ENCODE measurements at places on chromosomes 5 and 9. TPM values are rescaled to one million over a fixed set of nuclear protein-coding genes. Genes with fewer than 3 reads are reported as not detected.

Gene ZSWIM6
- total RNA-seq = 7.6 TPM

Gene SLC46A2
- total RNA-seq = not detected

Gene ANKRD20A1
- total RNA-seq = not detected

Gene PDE6A
- not detected for total RNA-seq

GRCh38 chr5:38806775-38807258, 39.0 kb upstream of the OSMR start:
- peaks cover 17% of the 10 kb centered on the region for H3K27me3 ChIP-seq
- no peak for DNase-seq

DNA sequence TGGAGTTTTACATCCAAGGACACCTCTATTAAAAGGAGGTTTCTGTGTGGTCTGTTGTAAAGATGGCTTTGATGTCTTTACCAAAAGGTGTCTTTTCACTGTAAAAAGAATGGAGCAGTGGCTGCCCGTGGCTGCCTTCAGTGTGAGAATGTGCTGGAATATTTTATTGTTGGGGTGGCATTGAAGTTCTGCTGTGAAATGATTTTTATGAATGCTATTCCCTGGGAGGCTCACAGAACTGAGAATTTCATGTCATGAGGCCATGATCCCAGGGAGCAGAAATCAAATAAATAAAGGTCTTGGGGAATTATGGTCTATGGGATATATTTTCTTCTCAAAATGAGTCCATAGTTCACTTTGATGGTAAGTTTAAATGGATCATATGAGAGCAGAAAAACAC, 425.2 kb upstream of the ZNF608 start:
- no peak overlapping the region for H3K4me3 ChIP-seq
- H3K27ac ChIP-seq = no peak overlapping the region
- no peak for DNase-seq
- H3K27me3 ChIP-seq = no peaks in the 10 kb centered on the region
- no peaks in the 10 kb centered on the region for H3K4me1 ChIP-seq
- H3K36me3 ChIP-seq = no peaks in the 10 kb centered on the region

DNA sequence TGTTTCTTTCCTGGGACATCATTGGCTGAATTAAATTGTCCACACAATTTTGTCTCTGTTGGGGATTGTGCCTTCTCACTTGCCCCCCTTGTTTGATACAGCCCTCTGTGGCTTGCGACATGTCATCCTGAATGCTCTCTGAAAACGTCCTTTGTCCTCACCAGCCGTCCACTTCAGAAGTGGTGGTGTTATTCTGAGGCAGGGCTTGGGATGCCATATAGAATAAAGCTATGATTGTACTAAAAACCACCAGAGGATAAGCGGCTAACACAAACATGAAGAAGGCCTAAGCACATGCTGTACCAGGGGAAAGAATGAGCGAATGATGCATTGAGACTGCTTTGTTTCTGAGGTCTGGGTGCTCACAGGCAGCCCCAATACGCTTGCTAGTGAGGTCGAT, 3.5 kb upstream of the SNX30 start:
- H3K27ac ChIP-seq = no peak overlapping the region
- DNase-seq = no peak
- H3K27me3 ChIP-seq = peaks cover 13% of the 10 kb centered on the region
